ENCODE measurements at places on chromosomes 1 and 21.
A peak's percentile ranks its signal among the peaks of the same experiment; 100 is the strongest.

- no peak for DNase-seq
Measured at GRCh38 chr1:8202182-8202905, 115.6 kb upstream of the SLC45A1 start.

DNA sequence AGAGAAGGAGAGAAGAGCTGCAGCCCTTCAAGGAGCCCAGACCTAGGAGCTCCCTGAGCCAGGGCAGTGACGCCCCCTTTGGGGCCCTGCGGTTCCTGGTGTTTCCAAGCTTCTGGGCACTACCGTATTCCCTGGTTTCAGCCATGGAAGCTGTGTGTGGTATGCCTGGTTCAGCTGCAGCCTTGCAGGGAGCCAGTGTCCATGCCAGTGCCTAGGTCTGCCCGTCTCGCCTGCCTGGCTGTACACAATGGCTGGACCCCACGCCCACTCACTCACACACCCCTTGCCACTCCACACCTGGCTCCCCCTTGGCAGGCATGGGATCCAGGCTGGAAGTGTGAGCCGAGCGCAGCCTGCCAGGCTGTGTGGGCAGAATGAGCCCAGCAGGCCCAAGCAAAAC is 87.7 kb downstream of the ADARB1 start:
- no peak for DNase-seq

DNA sequence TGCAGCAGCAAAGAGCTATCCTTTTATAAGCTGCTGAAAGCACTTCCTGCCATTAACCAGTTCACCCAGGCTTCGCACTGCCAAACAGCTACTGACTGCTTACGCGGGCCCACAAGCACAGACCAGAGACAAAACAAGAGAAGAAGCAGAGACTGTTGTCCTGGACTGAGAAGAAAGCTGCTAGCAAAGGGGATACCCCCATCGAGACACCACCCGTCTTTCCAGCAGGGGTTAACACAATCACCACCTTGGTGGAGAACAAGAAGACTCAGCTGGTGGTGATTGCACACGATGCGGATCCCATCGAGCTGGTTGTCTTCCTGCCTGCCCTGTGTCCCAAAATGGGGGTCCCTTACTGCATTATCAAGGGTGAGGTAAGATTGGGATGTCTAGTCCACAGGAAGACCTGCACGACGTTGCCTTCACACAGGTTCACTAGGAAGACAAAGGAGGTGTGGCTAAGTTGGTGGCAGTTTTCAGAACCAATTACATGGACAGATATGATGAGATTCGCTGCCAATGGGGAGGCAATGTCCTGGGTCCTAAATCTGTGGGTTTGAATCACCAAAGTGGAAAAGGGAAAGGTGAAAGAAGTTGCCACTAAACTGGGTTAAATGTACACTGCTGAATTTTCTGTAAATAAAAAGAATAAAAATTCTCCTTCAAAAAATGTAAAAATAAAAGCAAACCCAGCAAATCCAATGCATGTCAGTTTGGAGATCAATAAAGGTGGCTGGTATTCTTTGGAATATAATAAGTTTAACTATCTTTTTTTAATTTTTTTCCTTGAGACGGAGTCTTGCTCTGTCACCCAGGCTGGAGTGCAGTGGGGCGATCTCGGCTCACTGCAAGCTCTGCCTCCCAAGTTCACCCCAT is 1.2 kb downstream of the FMO5 start:
- no peak for DNase-seq

- no peak for DNase-seq
Measured at GRCh38 chr1:81894867-81895266, 94.1 kb downstream of the ADGRL2 start.

DNA sequence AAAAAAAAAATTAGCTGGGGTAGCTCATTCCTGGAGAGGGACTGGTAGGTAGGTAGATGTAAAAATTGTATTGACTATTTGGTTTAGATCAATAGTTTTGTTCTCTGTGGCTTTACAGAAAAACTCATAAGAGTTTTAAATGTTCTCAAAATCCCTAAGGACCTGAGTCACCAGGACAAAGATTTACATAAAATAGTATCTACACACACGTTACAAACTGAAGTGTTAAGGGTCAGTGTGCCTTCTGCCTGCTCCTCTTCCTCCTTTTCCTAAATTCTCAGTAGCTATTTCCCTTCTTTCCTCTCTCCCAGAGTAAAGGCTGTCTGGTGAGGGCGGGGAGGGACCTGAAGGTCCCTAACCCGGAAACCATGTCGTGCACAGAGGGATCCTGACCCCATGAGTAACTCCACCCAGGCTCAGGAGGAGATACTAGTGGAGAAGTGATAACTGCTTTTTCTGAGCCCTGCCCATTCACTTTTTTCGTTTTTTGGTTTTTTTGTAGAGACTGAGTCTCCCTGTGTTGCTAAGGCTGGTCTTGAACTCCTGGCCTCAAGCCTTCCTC is 8.1 kb downstream of the PLEKHM2 start:
- DNase-seq = no peak

GRCh38 chr1:14300991-14301703 is 297.3 kb upstream of the KAZN start:
- DNase-seq = no peak

DNA sequence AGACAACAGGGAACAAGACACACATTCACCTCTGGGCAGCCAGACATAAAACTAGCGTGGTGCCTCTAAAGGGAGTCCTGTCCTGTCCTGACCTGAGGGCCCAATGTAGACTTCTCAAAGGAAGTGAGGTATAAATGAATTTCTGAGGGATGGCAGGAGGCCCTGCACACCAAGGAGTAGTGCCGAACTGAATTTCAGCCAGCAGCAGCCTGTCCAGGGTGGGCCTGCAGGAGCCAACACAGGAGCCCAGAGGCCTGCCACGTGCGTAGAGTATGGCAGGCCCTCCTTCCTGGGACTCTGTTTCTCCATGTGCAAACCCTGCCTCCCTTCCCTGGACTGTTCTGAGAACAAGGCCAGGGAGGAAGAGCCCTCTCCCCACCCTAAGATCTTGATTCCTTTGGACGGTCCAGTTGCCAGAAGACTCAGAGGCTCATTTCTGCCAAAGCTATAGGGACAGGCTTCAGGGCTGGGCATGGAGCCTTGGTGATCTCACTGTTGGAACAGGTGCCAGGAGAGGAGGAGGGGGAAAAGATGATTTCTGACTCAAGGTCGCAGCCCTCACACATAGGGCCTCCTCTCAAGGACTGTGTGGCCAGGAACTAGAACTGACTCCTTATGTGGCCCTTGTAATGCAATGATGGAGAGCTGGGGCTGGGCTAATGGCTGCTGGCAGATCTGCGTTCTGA is 1.8 kb upstream of the FABP3 start:
- DNase-seq = no peak

GRCh38 chr1:25657121-25657882 is 40.7 kb downstream of the MAN1C1 start:
- peak; percentile 6 for DNase-seq

- DNase-seq = no peak
Measured at GRCh38 chr1:238674316-238674715, 712.1 kb upstream of the CHRM3 start.

GRCh38 chr1:89855413-89856123 is 34.7 kb downstream of the LRRC8D start:
- no peak for DNase-seq

GRCh38 chr1:26317612-26318337 is at the start of gene CD52:
Gene CD52 (plus strand): TSS chr1:26317958. CDS start chr1:26318018, 60 bp downstream.
- peak; percentile 82 for DNase-seq

DNA sequence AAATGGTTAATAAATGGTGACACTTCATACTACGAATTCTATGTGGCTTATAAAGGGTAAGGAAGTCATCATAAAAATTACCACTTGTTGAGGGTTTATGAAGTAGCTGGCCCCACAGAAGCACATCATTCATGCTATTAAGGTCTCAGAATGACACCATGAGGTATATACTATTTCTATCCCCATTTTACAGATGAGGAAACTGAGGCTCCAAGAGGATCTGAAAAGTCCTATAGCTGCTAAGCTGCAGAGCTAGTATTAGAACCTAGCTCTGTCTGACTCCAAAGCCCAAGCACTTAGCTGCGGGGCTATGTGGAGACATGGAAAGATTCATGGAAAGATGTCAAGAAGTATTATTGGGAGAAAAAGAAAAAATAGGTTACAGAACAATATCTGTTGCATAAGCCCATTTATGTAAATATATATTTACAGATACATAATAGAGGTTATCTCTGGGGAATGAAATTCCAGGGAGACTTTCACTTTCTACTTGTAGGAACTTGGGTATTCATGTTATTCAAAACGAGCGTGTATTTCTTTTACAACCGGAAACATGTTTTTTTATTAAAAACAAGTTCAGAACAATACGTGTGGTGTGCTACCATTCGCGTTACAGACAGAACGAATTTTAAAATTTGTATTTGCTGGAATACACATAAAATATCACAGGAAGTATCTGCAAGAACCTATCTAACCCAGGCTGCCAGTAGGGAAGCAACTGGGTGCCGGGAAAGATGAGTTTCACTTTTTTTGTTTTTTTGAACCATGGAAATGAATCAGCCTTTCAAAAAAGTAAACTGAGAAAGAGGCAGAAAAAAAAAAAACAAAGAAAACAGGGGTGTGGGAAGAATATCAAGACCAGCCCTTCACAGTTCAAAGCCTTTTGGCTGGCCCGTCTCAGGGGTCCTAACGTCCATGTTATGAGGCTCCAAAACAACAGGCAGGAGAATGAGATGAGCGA is 13.4 kb downstream of the SPOCD1 start:
- no peak for DNase-seq

- no peak for DNase-seq
Measured at GRCh38 chr1:26477446-26478152, 5.4 kb downstream of the HMGN2 start.

GRCh38 chr1:168608796-168609715 is 32.7 kb downstream of the XCL1 start:
- DNase-seq = no peak

DNA sequence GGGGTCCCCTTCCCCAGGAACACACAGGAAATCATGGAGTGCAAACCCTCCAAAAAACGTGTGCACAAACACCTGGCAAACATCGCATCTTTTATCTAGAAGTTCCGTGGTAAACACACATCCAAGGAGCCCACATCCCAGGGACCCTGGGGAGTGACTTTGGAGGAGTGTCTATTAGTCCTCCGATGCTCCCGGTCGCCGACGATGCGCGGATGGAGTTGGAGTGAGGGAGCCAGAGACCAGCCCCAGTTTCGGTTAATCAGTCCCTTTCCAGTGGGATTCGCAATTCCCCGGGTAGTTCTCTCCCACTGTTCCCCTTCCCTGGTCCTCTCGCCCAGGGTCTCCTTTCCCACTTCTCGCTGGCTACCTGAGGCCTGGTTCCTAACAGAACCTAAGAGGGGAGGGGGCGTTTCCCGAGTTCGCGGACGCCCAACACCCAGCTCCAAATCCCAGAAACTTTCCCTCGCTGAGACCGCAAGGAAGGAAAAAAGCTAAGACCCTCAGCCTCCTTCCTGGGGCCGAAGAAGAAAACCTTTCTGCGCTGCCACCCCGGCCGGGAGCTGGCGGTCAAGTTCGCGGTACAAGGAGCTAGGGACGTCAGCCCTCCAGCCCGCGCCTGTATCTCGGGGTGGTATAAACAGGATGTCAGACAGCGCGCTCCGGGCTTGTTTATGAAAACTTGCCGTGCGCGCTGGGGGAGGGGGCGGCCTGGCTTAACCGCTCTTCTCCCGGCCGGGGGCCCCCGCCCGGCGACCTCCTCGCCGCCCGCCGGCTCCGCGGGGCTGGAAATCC is 787 bp downstream of the JAK1 start:
- DNase-seq = peak; percentile 80

- no peak for DNase-seq
Measured at GRCh38 chr1:115677182-115677555, 35.4 kb downstream of the VANGL1 start.

DNA sequence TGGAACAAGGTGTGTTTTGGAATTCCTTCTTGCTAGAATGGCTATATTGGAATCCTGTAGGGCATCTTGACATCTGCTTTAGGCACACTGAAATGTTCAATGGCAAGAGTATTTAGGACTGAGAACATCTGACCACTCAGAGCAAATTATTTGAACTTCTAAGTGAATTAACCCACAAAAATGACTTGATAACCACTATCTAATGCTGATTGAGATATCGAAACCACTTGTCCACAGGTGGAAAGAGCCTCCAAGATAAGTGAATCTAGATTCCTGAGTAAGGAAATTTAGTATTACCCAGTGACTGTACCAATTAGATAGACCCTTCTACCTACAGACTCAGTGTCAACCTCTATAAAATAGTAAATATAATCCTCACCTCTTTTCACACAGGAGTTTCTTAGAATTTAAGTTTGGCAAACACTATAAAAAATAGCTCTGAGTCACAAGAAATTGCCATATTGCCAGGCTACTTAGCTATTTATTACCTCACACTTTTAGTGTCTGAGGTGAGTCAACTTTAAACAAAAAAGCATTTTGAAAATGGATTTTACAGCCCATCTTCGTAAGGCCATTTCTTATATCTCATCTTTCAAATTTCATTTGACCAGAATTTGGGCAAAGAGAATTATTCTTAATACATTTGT is 421.8 kb downstream of the PTBP2 start:
- DNase-seq = no peak

- DNase-seq = no peak
Measured at GRCh38 chr21:39373634-39374033, 24.7 kb upstream of the HMGN1 start.

DNA sequence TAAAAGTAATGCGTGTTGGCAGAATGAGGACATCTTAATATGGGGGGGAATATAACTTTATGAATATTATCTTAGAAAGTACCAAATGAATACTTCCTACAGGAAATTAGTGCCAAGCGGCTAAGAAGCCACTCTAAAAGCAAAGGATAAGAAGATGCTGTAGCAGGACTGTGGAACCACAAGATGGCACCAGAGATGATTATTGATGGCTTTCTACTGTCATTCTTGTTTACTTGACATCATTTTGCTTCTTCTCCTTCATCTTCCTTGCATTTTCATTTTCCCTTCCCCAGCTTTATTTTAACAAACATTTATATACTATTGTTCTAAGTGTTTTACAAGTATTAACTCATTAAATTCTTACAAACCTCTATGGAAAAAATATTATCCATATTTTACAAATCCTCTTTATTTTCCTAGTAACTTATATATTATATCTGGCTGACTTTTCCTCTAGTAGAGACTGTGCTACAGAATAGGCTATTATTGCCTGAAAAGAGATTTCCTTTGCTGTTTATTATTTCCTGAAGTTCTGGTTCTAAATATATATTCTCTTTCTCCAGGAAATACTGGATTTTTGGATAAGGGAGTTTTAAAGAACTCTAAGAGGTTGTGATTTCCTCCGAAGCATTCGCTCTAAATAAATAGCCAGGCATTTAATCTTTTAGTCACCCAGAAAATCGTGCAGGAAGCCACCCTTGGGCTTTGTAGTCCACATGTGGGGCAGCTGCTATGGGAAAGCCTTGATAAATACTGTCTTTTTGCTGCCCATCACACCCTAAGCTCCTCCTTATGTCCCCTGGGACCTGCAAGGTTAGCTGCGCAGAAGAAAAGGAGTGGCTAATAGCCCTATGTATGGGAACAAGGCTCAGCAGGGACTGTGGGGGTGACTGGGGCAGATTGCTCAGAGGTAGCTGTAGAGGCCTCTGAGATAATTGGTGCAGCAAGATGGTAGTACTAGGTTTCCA is 69.8 kb downstream of the TPR start:
- DNase-seq = no peak
